ENCODE measurements at places on chromosomes 16 and 17. TPM values are rescaled to one million over a fixed set of nuclear protein-coding genes. Genes with fewer than 3 reads are reported as not detected.

Gene CCDC57
- polyA plus RNA-seq: 11.1 TPM

Gene HS3ST2
- 0.61 TPM for polyA plus RNA-seq

GRCh38 chr17:13484020-13484419 lies 117.7 kb downstream of the HS3ST3A1 start:
- no peak for DNase-seq

DNA sequence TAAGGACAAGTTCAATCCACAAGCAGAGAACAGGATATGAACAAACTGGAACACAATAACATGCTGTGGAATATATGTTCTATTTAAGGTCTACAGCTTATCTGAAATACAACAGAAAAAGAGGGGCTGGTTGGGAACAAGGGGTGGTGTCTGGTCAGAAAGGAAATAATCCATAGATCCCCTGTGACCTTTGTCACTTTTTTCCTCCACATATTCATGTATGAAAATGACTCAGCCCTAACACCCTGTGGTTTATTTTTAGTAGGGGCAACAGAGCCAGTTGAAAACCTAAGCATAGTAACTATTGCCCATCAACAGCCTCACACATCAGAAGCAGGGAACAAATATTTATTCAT lies 12.3 kb upstream of the SPAG9 start:
- no peak for DNase-seq

GRCh38 chr17:81050645-81051625 lies 16.0 kb downstream of the BAIAP2 start:
- DNase-seq: no peak

DNA sequence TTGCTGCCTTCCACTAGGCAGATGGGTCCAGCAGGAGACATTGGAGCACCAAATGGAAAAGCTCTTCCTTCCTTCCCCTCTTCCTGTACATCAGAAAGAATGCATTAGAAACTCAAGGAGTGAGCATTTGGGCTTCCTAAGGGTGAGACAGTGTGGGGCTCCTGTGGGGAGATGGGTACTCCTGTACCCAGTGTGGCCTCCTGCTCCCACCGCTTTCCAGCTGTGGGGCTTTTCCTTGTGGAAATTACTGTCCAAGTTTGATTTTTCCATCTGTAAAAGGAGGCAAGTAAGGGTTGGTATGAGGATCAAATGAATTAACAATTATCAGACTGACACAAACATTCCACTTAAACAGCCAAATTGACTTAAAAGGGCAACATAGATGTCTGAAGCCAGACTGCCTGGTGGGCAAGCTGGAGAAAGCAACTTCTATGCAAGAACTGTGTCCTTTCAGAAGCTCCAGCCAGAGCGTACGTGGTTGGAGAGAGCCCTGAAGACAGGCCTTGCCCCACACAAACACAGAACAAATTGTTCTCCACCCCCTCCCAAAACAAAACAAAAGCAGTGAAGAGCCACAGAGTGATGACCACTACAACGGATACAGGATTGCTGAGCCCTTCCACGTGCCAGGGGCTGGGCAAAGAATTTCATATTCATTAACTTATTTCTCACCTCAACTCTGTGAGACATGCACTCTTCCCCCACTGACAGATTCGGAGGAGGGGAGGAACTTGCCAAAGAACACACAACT lies 23.1 kb upstream of the ALDH3A1 start:
- DNase-seq: no peak

- no peak for DNase-seq
Measured at GRCh38 chr17:77875881-77876509, 82.5 kb upstream of the TNRC6C start.

DNA sequence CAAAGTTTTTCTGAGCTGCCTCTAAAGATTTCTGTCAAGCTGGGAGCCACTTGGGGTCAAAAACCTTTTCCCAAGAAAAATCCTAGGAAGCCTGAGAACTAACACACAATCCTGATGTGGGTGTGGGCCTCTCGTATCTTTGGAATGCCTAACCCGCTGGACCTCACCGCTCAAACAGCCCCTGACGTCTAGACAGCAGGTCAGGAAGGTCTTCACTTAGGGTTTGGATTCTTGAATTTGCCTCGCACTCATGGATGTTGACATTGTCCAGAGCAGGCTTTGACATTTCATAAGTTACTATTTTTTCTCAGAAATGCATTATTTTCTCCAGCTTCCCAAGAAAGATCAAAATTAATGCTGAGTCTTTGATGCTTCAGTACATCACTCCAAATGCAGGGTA lies 18.9 kb downstream of the TEX2 start:
- DNase-seq: no peak

- no peak for DNase-seq
Measured at GRCh38 chr17:67469208-67469980, 92.3 kb downstream of the PITPNC1 start.

- no peak for DNase-seq
Measured at GRCh38 chr17:4204190-4204589, 59.6 kb downstream of the ANKFY1 start.

DNA sequence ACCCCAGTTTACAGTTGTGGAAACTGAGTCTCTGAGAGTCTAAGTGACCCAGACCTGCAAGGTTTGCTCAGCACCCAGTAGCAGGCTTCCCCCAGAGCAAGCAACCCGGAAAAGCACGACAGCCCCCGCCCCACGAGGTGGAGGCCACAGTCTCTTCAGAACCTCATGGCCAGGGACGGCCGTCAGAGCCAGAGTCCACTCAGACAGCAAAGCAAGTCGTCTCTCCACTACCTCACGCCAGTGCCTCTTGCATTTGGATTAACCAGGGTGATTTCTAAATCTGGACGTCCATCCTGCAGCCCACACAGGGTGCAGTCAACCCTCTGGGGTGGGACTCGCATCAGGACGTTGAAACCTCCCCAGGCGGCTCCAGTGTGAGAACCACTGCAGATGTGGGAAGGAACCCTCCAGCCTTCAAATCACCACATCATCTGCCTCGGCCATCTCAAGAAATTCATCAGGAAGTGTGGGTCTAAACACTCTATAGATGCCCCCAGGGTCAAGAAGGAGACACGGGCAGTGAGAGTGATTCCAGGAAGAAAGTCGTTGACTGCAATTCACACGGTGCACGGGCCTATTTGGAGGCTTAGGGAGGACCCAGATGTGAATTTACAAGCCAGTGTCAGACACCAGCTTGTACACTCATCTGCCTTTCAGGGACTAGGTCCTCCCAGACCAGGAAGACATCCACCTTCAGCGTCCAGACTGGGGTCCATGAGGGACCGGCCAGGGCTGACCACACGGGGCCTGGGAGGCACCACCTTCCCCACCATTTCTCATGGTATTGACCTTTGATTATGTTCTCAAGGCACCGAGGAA lies 20.2 kb upstream of the RBFOX3 start:
- DNase-seq: peak; percentile 38

DNA sequence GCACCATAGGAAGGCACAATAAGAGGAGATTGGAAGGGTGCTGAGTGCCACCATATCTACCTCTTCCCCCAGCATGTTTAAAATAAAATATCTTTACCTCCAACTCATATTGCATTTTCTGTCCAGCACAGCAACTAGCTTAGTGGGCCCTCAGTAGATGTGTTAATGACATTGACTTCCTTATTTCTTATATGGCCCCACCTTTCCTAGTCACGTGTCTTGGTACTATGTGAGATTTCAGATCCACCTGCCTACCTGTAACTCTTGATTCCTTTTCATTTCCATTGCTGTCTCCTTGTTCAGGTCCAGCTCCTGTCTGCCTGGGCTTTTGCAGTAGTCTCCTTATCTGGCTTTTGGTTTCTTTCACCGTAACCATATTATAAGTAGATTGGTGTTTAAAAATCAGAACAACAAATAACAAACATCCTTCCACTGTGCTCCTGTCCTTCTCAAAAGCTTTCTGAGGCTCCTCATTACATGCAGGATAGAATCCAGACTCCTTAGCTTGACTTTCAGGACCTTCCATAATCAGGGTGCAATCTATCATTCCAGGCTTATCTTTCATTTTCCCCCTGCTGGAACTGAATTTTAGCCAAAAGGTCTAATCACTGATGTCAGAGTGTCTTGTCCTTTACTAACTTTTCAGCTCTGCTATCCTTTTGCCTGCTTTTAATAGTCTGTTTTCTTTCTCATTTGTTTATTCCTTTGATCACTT lies 71.3 kb downstream of the FTO start:
- no peak for DNase-seq

GRCh38 chr17:14739656-14740431 lies 439.0 kb downstream of the HS3ST3B1 start:
- DNase-seq: no peak

DNA sequence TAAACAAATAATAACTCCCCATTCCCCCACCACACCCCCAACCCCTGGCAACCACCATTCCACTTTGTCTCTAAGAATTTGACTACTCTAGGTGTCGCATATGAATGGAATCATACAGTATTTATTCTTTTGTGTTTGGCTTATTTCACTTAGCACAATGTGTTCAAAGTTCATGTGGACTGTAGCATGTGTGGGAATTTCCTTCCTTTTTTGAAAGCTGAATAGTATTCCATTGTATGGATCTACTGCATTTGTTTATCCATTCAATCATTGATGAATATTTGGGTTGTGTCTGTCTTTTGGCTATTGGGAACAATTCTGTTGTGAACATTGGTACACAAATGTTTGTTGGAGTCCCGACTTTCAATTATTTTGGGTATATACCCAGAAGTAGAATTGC lies 3.3 kb upstream of the ACSF2 start:
- no peak for DNase-seq

DNA sequence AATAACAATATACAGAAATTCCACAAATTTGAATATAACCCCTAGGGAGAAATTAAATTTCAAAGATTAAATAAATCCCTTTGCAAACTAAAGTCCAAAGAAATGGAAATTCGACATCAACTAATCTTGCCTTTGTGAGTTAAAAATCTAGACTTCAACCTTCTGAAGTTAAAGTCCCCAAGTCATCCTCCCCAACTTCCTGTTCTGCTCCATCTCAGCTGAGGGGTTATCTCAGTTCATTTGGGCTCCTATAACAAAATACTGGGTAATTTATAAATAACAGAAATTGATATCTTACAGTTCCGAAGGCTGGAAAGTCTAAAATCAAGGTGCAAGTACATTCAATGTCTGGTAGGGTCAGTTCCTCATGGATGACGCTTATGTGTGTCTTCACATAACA lies 22.8 kb upstream of the KDM6B start:
- DNase-seq: no peak

- peak; percentile 87 for DNase-seq
Measured at GRCh38 chr17:79777894-79778503, at the start of gene CBX2. CBX2 (plus strand) TSS chr17:79778148; CDS start chr17:79778236, 88 bp downstream.

- DNase-seq: no peak
Measured at GRCh38 chr17:78967782-78968362, 11.9 kb downstream of the LGALS3BP start.

DNA sequence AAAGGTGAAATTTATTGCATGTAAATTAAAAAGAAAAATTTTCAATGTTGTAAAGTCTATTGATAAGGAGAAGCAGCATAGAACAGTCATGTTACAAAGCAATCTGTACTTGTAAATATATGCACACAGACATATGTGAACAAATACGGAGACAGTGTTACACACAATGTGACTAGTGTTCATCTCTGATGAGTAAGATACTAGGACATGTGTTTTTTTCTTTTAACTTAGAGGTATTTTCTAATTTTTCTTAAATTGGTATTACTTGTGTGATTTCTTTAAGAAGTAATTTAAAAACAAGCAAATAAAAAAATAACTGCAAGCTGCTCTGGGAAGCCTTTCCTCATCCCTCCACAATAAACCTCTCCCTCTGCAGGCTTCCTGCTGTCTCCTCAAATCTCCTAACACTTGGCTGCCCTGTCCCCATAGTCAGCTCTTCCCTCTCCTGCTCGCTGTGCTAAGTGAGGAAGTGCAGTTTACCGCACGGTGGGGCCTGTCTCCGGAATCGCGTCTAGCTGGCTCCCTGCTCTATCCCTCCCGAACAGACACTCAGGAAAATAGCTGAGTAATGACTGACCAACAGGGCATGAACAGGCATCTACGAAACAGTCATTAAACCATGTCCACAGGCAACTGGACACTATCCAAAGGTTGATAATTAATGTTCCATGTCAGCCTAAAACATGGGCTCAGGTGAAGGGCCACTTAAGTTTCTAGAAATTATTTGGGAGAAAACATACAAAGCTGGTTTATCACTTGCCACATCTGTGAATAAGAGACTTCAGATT lies 35.9 kb downstream of the CMTM4 start:
- peak; percentile 65 for DNase-seq

DNA sequence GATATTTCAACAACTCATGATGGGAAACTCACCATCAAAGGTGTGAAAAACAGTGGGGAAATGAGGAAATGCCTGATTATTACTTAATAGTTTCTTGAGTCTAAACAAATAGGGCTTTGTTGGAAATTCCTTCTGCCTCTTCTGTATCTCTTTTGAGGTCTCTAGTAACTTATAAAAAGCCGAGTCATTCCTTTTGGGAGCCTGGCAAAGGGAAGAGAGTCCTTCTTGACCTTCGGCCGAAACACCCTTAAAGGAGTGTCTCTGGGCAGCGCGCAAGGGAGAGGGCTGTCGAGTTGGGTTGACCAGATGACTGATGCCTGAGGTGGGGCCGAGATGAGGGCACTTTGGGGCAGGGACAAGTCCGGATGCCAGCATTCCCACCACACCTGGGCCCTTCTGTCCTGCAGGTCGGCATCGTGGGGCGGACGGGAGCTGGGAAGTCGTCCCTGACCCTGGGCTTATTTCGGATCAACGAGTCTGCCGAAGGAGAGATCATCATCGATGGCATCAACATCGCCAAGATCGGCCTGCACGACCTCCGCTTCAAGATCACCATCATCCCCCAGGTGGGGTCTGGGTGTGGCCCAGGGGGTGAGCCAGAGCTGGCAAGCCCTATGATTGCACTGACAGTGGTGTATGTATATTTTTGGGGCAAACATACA lies 89.2 kb downstream of the ABCC6 start:
- DNase-seq: no peak

GRCh38 chr17:9676820-9677310 lies 31.5 kb downstream of the USP43 start:
- no peak for DNase-seq

DNA sequence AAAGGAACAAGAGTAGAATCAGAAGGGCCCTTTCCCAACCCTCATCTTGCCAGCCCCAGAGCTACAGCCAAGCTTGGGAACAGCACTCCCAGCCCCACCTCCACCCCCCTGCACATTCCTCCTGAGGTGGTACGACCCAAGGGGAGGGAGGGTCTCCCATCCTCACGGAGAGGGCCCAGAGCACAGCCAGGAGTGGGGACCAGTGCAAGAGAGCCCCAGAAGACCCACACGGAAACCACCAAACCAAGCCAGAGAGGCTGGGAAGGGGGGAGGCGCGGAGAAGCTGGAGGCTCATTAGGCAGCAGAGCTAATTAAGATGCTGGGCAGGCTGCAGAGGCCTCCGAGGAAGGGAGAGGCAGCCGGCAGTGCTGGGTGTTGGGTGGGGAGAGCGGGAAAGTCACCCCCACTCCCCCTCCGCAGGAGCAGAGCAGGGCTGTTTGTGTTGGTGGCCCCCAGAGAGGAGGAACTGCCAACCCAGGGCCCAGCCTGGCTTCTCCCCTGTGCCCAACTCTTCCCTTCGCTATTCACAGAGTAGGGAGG lies 2.4 kb downstream of the CACNB1 start:
- no peak for DNase-seq

DNA sequence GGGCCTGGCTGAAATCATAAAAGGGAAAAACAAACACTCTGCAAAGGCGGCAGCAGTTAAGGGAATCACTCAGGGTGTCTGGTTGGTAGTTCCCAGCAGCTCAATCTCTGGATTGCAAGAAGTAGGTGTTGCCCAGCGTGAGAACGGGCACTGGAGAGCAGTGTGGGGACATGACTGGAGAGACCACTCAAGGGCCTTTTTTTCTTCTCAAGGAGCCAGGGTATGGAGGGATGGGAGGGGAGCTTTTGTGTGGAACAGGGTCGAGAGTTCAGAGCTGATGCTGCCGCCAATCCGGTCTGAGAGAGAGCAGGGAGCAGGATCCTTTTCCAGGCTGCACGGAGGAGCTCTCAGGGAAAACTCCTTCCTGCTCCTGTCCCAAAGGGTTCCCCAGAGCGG lies 15.2 kb downstream of the SCNN1B start:
- no peak for DNase-seq

Data from psoas muscle (tissue), 8 donors.